ENCODE measurements at places on chromosomes 16 and 17.

DNA sequence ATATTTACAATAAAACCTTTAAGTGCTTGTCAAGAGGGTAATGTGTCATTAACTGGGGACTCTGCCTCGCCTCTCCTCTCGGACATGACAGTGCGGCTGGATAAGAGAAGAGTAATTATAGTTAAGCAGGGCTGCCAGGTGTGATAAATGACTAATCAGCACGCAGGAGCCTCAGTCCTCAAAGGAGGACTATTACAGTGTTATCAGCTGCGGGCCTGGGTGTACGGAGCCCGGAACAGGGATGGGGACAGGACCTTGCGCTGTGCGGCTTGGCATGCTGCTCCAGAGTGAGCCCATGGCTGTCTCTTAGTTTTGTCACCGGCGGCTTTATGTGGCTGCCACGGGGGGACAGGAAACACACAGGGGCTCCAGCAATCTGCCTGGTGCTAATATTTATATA lies 607.2 kb downstream of the MAF start:
- no peak for DNase-seq

- peak; percentile 58 for DNase-seq
Observed at GRCh38 chr16:88541831-88542616, 28.2 kb upstream of the ZC3H18 start.

- no peak for DNase-seq
Observed at GRCh38 chr16:30120340-30121105, 2.5 kb downstream of the MAPK3 start.

GRCh38 chr16:56559109-56559508 lies 5.8 kb upstream of the MT4 start:
- DNase-seq = no peak

DNA sequence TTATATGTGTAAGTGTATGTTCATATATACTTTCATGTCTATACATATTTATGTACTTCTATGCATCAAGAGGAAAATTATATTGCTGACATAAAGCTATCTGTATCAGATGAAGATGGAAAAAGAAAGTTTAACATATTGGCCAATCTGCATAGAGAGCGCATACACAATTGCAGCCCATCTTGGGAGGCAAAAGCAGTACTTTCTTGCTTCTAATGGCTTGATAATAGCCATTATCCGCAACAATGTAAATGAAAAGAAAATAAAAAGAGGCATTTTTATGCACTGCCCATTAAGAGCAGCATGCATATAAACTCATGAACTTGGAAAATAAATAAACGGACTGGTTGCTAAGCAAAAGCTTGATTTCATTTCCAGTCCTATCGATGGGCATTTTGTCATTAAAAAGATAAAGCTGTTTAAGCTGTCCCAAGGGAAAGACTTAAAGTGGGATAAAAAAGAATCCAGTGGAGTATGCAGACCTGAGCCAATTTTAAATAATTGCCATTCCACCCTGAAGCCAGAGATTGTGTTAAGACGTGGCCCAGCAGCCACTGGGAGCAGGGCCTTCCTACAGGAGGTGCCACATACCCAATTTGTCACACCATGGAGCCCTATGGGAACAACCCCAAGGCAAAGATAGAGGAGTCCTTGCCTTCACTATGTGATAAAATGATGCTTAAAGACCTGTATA lies 183.6 kb upstream of the CDH11 start:
- DNase-seq = no peak

DNA sequence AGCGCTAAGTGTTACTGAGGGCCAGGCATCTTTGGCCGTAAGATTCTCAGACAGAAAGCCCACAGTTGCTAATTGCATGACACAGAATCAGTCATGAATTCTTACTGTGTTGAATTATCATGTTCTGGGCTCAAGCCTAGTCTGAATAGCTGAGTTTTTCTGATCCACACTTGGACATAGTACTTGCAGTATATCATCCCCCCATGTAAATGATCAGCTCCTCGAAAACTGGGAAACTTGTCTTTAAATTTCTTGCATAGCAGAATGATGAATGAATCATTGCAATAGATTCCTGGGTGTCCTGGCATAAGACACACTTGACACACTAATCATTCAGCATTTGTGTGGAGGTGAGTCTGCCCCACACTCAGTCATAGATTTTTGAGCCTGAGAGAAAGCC lies 2.2 kb downstream of the MLYCD start:
- no peak for DNase-seq

- no peak for DNase-seq
Observed at GRCh38 chr16:14549789-14550153, 80.3 kb downstream of the PARN start.

- no peak for DNase-seq
Observed at GRCh38 chr16:48959204-48959603, 322.4 kb downstream of the CBLN1 start.

Measured in spinal cord (tissue), 10 donors.